NCI-H1436 (cell line): ENCODE measurements at places on chromosomes 4 and X.
A peak's percentile ranks its signal among the peaks of the same experiment; 100 is the strongest.

DNA sequence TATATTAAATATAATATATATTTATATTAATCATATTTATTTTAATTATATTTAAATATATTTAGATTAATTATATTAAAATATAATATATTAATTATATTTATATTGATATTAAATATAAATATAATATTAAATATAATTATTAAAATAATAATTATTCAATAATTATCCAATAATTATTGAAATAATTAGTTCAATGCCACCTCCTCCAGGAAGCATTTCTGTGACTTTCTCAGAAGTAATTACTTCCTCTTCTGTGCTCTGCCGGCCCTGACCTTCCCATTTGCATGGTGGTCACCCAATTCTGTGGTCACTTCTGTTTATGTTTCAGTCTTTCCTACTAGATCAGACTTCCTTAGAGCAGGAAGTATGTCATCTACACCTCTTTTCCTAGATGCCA lies 45.8 kb downstream of the EVC2 start:
- no peak for DNase-seq

DNA sequence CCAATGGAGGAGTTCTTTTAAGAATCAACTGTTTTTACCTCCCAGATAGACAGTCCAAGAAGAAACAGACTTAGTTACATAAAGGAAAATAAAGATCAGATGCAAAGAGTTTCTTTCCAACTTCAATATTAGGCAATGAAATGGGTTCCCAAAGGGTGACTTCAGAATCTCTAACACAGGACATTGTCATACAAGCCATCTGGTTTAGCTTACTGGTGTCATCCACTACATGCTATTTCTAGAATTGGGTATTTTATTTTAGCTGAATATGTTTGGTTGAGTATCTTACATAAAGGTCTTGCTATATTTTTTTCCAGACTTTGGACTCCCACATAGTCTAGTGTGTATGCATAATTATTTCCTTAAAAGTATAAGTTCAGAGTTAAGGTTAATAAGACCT lies 162.1 kb upstream of the SLC7A11 start:
- DNase-seq = no peak

GRCh38 chr4:161841759-161842158 lies 322.0 kb downstream of the FSTL5 start:
- no peak for DNase-seq

DNA sequence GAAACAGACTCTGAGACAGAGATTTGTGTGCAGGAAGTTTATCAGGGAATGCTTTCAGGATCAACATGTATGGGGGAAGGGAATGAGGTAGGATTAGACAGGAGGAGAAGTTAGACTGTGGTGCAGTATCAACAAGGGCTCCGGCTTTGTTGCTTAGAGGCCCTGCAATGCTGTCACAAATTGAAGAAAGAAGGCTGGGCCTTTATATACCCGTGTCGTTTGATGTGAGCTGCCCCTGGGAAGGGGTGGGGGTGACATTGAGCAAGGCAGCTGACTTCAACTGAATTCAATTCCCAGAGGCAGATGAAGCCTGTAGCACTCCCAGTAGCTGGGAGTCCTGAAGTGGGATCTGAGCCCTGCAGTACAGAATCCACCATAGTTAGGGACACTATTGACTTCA lies 29.5 kb upstream of the USP9X start:
- no peak for DNase-seq

GRCh38 chr4:128565565-128566186 lies 243.8 kb upstream of the JADE1 start:
- peak; percentile 5 for DNase-seq

- no peak for DNase-seq
Observed at GRCh38 chr4:12304905-12305304, 876.2 kb upstream of the HS3ST1 start.

DNA sequence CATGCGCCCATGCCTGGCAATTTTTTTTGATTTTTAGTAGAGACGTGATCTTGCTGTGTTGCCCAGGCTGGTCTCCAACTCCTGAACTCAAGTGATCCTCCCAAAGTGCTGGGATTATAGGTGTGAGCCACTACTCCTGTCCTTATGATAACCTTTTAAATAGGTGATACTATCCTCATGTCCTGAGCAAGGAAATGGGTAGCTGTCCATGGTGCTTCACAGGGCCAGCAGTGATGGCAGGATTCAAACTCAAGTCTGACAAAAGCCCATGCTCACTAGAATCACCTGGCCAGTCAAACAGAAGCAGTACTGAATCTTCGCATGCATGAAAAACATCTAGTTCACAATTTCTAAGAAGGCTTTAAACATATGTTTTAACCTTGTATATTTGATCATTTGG lies 235.1 kb downstream of the NR3C2 start:
- no peak for DNase-seq

- no peak for DNase-seq
Observed at GRCh38 chr4:48248559-48248953, 21.1 kb downstream of the TEC start.

DNA sequence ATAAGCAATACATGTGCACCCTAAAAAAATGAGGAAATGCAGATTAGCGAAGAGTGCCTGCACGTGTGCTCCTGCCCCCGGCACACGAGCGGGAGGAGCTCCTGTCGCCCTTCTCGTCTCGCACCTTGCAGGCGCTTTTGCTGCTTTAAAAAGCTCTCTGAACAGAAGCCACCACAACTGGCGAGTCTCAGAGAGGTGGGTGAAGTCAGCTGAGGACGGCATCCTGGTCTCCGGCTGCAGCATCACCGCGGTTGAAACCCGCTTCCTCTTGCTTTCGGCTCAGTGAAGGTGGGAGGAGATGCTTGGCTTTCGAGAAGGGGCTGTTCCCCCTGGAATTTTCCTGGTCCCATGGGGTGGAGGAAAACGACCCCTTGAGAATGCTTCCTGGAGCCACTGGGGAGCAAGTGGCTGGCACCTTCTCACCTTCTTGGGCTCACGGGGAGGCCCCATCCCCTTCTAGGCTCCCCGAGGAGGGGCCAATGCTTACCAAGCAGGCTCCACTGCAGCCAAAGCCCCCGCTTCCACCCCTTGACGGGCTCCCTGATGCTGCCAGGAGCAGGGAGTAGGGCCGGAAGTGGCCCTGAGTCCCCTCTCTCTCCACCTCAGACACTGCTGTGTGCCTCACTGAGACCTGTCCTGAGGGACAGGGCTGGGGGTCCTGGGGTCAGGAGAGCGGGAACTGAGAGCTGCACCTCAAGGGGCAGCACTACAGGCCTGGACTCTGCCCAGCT lies 29.2 kb upstream of the MXD4 start:
- DNase-seq = no peak

GRCh38 chrX:118225711-118226428 lies 109.3 kb upstream of the KLHL13 start:
- peak; percentile 54 for DNase-seq

DNA sequence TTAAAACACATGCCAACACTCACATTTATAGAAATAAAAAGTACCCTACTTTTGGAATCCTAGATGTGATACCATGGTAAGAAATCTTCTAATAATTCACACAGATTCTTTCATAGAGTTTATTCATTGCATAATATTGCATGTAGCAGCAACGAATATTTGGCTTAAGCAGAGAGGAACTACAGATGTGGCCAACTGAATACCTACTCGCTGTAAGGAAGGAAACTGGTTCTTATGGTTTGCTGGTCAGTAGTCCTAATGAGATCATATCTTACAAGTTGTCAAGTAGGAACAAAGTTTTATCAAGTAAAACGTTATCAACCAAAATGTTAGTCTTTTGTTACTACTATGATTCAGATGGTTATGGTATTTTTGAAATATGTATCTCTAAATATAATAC lies 996.1 kb downstream of the PDHA2 start:
- no peak for DNase-seq

GRCh38 chrX:63503541-63503940 lies 152.4 kb upstream of the SPIN4 start:
- no peak for DNase-seq

GRCh38 chrX:18422886-18423285 lies 2.5 kb upstream of the CDKL5 start:
- no peak for DNase-seq

GRCh38 chr4:3211866-3212265 lies 37.1 kb upstream of the MSANTD1 start:
- DNase-seq = no peak

GRCh38 chr4:39571054-39571453 lies 43.8 kb upstream of the UGDH start:
- no peak for DNase-seq

DNA sequence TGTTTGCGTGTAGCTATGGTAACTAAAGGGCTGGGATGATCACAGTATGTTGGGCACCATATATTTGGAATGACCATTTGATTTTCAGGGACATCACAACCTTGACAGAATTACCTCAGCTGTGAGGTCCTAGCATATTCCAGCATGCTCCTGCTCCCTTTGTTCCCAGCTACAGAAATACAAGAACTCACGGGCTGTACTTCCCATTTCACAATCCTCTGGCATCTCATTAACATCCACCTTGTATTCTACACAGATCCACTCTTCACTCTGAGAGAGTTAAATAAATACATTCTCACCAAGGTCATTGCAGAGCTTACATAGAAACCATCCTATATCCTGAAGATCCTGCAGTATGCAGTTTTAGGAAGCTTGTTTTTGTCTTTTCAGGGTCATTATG lies 169.7 kb downstream of the FRMPD4 start:
- DNase-seq = no peak

GRCh38 chr4:31995943-31996901 lies 1276.1 kb downstream of the PCDH7 start:
- DNase-seq = no peak
